ENCODE measurements at places on chromosomes 2 and 18. TPM values are rescaled to one million over a fixed set of nuclear protein-coding genes. Genes with fewer than 3 reads are reported as not detected.

The ORMDL1 gene
- 54.5 TPM for polyA plus RNA-seq

The LANCL1 gene
- 8.8 TPM for polyA plus RNA-seq

The ASXL3 gene
- 0.01 TPM for polyA plus RNA-seq

The MBD1 gene
- polyA plus RNA-seq, result 97.6 TPM

The ANKRD30BL gene
- polyA plus RNA-seq, result not detected

The NLRC4 gene
- 0.16 TPM for polyA plus RNA-seq

The NTSR2 gene
- 0.82 TPM for polyA plus RNA-seq

DNA sequence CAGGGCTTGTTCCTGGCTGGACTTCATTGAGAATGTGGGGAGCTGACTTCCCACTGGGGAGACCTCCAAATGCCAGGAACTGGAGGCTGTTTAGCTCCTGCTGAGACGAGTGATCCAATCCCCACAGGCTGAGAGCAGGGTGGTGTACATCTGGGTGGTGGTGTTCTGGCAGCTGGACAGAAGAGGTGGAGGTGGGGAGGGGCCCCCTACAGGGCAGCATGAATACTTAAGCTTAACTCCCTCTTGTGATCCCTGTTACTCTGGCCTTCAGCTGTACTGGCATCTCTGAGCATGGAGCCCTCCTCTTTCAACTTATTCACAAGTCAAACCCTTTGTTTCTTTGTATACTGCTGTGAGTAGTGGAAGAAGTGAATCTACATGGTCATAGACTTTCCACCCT, 167.8 kb upstream of the LYPD1 start:
- no peak for DNase-seq

DNA sequence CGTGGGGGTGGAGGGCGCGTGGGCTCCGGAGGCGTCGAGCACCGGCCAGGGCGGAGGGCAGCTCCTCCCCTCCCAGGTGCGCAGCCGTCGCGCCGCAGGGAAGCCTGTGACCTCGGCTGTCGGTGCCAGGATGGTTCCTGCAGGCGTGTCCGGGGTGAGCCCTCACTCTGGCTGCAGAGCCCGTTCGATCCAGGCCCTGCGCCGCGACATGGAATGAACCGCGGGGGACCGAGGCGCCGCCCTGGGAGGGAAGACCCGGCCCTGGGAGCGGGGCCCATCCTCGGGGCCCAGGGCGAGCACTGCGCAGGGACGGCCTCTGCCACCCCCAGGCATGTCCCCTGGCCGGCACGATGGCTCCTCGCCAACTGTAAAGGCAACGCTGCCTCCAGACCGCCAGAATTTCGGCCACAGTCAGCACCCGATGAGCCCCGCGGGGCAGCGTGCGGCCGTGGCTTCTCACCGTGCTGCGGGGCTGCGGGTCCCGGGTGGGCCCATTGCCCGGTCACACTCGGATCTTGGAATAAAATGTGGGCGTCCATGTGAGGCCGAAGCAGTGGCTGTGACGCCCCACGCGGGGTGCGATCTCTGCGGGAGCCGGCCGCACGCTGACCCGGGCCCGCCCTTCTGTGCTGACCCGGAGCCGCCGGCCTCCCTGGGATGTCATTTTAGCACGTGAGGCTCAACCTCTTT, 26.6 kb downstream of the SALL3 start:
- no peak for DNase-seq

DNA sequence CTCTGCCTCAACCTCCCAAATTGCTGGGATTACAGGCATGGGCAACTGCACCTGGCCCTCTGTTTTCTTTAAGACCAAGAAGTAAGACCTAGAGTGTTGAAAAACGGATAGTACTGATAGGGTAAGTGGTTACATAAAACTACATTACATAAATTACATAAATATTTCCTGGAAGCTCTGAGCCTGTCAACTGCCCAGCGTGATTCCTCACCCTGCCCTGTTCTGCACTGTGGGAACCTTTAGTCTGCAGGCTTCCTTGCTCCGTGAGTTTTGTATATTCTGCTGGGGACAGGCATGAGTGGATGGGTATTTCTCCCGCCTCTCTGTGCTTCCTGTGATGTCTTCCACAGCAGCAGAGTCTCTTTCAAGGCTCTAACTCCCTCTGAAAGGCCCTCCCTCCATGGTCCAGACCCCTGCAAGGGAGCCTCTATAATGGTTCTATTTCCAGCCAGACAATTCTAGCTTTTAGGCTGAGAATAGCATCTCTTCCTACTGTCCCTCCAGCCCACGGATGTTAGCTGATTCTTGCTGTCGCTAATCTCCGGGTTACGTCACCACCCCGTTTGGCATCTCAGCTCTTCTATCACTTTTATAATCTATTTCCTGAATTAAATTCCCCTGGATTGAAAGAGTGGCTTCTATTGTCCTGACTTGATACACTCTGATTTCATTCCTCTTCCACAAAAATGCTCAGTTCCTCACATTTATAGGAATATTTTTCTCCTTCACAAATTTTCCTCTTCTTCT, 49.5 kb upstream of the PLEKHM3 start:
- no peak for DNase-seq

- no peak for DNase-seq
Measured at GRCh38 chr2:88171966-88172365, 1.8 kb downstream of the THNSL2 start.

- no peak for DNase-seq
Measured at GRCh38 chr2:237597196-237598145, 6.9 kb upstream of the RAB17 start.

- no peak for DNase-seq
Measured at GRCh38 chr2:11155381-11156035, at the start of gene SLC66A3. Gene SLC66A3, plus strand, starts transcription at chr2:11155467. Its CDS starts 80 bp downstream, at chr2:11155547.

DNA sequence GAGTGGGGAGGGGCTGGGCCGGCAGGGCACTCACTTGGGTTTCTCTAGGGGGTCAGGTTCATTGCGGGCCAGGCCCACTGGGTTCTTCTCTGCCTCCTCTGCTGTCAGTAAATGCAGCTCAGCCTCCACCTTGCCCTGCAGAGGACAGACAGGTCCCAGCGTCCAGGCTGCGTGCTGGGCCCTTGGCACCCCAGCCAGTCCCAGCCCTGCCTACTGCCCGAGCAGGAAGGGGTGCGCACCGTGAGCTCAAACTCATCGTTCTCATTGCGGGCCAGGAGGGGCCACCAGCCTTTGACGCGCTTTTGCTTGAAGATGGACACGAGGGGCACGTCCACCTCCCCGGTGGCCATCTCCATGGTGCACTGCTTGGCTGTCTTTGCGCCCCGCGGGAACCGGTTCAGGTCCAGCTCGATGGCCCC, 17.3 kb downstream of the OTOF start:
- DNase-seq, result peak; percentile 47

GRCh38 chr2:88074150-88074549, 6.5 kb downstream of the SMYD1 start:
- no peak for DNase-seq

GRCh38 chr2:221203856-221204255, 368.2 kb downstream of the EPHA4 start:
- no peak for DNase-seq

GRCh38 chr2:23508066-23508390, 123.0 kb downstream of the KLHL29 start:
- no peak for DNase-seq
